Cardiac muscle cell (in vitro differentiated cells and primary cell): ENCODE measurements at places on chromosomes 2 and 18. TPM values are rescaled to one million over a fixed set of nuclear protein-coding genes. Genes with fewer than 3 reads are reported as not detected.

The SLC23A3 gene
- 0.09 TPM in 1 of 2 replicates, not detected in the other for total RNA-seq

The BOLA3 gene
- total RNA-seq, result 27.0 and 97.0 TPM in 2 replicates

The ADCYAP1 gene
- total RNA-seq, result 0.04 TPM in 1 of 2 replicates, not detected in the other

The GKN1 gene
- total RNA-seq, result not detected in 2 replicates

The OTOS gene
- total RNA-seq, result not detected in 2 replicates

DNA sequence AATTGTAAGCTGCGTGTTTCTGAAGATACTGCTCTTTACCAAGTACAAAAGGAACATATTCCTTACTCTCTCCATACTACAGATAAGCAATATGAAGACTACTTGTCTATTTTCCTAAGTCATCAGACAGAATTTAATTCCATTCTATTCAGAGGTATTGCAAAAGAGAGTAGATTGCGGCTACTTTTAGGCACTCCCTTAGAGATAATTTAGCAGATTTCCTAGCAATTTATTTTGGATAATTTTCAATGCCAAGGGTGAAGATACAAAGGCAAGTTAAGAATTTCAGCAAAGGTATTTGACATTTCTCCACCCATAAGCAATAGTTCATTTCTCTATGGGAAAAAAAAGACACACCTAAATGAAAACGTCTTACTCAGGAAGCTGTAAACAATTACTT, 161.1 kb downstream of the PDE1A start:
- H3K4me1 ChIP-seq, result no peaks in the 10 kb centered on the region
- H3K27me3 ChIP-seq, result no peaks in the 10 kb centered on the region
- H3K36me3 ChIP-seq, result no peaks in the 10 kb centered on the region
- no peak overlapping the region for H3K27ac ChIP-seq

- H3K27me3 ChIP-seq, result no peaks in the 10 kb centered on the region
- H3K36me3 ChIP-seq, result no peaks in the 10 kb centered on the region
- no peak overlapping the region for H3K27ac ChIP-seq
- no peak for DNase-seq
- no peak overlapping the region for H3K4me3 ChIP-seq
- H3K4me1 ChIP-seq, result no peaks in the 10 kb centered on the region
Observed at GRCh38 chr18:44624052-44624451, 56.6 kb upstream of the SETBP1 start.

DNA sequence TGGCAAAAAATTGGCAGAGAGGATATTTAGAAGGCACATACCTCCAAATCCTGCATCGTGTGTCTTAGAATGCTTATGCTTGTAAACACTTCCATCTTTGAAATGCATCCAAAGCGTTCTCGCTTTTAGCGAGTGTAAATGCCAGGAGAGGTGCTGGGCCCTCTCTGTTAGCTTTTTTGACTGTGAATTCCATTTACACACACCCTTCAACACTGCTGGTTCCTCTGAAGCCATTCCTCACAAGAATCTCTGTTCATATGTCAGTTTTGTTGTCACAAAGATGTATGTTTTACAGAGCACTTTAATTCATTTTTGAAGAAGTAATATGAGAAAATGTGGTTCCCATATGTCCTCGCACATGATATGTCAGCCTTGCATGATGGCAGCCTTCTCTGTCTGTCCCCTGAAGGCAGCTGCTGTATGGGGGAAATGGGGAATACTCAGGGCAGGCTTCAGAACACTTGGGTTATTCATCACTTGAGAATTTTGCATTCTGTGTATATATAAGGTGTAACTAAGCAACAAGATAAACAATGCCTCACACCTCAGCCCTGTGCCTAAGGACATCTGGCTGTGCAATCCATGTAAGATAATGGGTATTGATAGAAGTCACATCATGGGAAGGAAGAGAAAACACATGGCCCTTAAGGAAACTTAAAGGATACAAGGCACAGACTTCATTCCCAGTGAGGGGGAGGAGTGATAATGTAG, 52.3 kb downstream of the RAB27B start:
- no peaks in the 10 kb centered on the region for H3K4me1 ChIP-seq
- no peak overlapping the region for H3K4me3 ChIP-seq
- H3K27me3 ChIP-seq, result no peaks in the 10 kb centered on the region
- DNase-seq, result peak; percentile 71

GRCh38 chr2:217008794-217009193, 148.9 kb upstream of the TNP1 start:
- no peaks in the 10 kb centered on the region for H3K27me3 ChIP-seq
- no peak overlapping the region for H3K27ac ChIP-seq
- H3K4me3 ChIP-seq, result no peak overlapping the region

DNA sequence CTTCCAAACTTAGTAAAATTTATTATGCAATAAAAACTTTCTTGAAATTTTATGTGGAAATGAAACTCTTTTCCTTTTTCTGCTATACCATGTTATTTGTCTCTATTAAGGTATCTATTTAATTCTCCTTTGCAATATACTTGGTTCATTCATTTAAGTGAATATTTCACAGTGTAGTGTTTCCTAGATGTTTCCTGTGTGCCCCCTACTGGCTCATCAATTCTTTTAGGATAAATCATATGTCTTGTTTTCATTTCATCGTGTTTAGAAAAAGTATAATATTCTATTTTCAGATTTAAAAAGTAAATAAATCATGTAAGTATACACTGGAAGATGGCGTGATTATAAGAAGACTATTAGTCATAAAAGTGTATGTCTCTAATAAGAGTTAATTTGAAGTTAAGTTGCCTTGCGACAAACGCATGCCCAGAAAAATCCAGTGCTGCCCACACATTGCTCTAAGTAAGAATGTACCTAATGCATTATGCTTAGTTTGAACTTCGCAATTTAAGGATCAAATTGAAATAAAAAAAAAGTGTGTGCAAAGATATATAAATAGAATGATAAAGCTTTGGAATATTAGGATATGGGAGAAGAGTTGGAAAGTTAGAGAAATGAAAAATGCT, 525.4 kb downstream of the KCNJ3 start:
- peaks cover 7% of the 10 kb centered on the region for H3K27me3 ChIP-seq
- no peaks in the 10 kb centered on the region for H3K4me1 ChIP-seq
- no peaks in the 10 kb centered on the region for H3K36me3 ChIP-seq
